ENCODE measurements at places on chromosomes 11 and 22.

DNA sequence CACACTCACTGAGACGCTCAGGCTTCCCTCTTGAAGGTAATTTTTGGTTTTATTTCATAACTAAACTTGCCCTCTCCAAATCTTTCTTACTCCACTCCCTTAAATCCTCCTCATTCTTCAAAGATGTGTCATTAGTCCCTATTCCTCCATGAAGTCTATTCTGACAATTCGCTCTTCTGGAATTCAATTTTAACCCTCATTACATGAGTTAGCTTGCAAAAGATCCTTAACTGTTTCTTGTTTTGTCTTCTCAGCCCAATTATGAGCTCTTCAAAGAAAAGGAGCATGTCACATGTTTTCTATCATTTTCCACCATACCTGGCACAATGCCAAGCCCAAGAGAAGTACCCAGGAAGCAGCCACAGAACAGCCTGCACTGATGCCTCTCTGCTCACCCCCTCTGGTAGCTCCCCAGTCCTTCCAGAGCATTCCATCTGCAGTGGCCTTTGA lies 13.0 kb downstream of the GALNT18 start:
- no peak for DNase-seq

DNA sequence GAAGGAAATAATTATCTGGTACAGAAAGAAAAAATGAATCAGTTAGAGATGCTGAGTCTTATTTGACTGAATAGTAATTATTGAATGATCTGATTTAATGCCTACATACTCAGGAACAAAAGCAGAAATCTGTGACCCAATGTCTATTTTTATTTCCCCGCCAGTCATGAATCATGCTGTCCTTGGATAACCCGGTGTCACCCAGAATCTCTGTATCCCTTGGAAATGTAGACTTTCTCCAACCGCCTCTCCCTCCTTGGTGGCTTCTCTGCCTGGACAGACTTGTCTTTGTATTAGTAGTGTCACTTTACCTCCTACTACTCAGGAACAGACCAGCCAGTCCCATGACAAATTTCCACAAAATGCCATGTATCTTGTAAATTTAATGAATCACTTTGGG lies 173.3 kb upstream of the PDGFD start:
- DNase-seq = no peak

DNA sequence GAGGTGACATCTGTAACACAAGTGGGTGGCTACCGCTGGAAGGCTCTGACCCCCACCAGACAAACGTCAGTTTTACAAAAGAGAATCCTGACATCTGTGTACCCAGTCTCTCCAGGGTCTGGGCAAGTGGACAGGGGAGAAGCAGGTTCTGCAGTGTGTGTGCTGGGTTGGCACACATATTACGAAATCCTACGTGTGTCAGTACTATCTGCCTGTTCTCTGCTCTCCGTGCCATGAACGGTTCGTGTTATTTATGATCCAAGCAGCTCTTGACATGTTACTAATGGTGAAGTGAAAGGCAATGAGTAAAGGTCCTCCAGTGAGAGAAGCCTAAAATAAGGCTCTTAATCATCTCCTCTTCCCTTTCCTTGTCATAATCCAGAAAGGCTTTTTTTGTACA lies 201.5 kb upstream of the MTMR2 start:
- no peak for DNase-seq

DNA sequence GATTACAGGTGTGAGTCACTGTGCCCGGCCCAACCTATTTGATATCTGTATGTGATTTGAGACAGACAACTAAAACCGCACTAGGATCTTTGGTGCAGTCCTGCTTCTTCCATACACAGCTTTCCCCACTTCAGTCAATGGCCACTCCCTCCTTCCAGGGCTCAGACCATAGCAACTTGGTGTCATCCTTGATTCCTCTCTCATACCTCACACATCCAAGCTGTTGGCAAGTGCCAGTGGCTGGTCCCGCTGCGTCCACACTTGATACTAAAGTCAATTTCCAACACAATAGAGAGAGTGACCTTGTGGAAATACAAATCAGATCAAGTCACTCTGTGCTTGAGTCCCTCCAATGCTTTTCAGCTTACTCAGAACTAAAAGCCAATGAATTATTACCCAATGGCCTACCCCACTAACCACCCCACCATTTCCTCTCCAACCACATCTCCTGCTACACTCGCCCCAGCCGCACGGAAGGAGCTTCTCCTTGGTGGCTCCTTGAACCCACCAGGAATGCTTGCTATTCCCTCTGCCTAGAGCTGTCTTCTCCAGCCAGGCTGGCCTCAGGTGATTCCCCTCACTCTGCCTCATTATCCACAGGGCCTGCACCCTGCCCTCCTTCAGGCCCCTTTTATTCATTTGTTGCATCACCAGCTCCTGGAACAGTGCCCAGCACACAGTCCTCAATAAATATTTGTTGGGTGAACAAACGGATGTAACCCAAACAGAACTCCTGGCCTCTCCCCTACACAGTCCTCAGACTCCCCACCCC lies 12.9 kb downstream of the ABTB2 start:
- no peak for DNase-seq
